Upper lobe of right lung (tissue), 1 donor: ENCODE measurements at places on chromosomes 1 and 21. TPM values are rescaled to one million over a fixed set of nuclear protein-coding genes. Genes with fewer than 3 reads are reported as not detected.

DNA sequence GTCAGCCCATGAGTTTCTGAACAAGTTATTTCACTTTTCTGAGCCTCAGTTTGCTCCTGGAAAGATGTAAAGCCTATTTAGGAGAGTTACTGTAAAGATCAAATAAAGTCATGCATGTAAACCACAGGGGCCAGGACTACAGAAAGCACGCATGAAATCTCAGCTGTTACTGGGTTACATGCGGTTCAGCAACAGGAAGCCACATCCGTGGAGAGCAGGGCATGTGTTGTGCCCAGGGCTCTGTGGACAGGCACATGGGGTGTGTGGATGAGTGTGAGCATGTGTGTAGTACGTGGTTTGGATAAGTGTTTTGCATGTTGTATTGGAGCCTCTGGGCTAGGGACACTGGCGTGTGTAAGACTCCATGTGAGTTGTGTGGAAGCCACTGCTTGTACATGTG lies 2.2 kb upstream of the EPHA2 start:
- no peak for DNase-seq

DNA sequence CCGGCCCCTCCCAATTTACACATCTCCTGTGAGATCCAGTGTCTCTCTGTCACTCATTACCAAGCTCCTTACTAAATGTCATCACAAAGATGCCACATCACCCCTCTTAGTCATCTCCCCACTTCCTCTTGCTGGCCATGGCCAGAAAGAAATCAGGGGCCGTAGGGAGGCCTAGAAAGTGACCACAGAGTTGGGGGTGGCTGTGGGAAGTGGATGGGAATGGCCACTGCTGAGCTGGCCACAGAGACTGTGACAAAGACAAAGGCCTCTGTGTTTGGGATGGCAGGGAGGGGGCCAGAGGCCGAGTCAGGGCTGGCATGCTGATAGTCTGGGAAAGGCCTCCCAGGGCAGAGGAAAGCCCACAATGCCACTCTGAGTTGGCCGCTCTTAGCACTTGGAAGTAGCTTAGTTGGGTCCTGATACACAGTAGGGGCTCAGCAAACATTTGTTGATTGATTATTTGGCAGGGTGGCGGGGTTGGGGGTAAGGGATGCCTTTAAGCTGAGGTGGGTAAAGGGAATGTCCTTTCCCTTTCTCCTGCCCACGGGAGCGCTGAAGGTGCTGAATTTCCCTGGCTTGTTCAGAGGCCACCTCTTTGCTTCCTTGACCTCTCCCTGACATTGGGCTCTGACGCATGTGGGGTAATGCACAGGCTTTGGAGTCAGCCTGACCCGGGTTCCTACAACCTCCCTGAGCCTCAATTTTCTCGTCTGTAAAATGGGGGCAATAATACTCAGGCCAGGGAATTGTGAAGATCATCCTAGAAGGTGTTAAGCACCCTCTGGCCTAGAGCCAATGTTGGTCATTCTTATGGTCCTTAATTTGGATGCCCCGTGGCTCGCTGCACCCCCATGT lies 13.2 kb downstream of the NAV1 start:
- DNase-seq = no peak

- DNase-seq = no peak
Observed at GRCh38 chr1:232574889-232575762, 54.8 kb downstream of the SIPA1L2 start.

DNA sequence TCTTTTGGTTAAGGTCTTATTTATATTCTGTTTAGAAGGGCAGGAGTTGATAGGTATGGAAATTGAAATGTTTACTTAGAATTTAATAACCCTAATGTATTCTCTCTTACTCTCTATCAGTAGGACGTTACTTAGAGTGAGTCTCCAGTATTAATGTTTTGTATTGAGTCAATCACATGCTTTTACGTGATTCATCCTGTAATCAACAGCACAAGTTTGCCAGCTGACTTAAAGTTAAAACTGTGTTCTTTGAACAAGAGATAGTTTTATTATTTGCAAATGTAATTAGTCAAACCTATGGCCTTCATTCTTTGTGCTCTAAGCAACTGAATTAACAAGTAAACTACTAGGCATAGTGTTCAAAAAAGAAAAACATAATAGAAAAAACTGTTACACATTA lies 57.3 kb downstream of the PKN2 start:
- no peak for DNase-seq

GRCh38 chr1:242447689-242448088 lies 76.8 kb downstream of the PLD5 start:
- no peak for DNase-seq

DNA sequence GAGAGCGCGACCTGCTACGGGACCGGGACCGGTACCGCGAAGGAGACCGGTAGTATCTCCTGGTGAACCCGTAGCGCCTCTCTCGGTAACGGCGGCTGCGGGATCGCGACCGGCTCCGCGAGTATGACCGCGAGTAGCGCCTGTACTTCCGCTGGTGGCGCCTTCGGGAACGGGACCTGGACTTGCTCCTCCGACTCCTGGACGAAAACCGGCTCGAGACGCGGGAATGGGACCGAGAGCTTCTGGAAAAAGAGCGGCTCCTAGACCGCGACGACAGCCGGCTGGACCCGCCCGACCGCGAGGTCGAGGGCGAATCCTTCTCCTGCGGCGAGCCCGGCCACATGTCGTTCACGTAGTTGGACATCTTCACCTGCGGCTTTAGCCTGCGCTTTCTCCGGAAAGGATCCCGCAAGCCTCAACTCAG lies 642 bp downstream of the RSRP1 start:
- peak; percentile 73 for DNase-seq

- no peak for DNase-seq
Observed at GRCh38 chr1:20078171-20078651, 8.2 kb downstream of the PLA2G5 start.

GRCh38 chr1:172447641-172448040 lies 3.8 kb upstream of the PIGC start:
- DNase-seq = no peak

- no peak for DNase-seq
Observed at GRCh38 chr21:37580666-37581065, 214.1 kb downstream of the DYRK1A start.

GRCh38 chr1:72918940-72919339 lies 636.6 kb upstream of the NEGR1 start:
- DNase-seq = no peak

DNA sequence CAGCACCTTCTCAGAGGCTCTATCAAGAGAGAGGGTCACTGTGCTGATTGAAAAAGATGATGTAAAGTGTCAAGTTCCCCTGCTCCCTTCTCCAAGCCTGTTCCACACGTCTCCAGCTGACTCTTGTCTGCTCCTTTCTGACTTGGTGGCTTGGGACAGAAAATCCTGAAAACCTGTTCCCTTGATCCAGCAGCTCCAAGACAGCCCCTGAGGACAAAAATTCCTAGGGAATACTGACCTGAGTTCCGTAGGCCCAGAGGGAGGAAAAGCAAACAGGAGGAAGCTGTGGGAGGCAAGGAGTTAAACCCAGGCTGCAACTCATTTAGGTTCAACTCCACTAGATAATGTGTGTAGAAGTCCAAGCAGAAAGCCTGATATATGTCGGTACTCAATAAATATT lies 42.1 kb upstream of the ATP2B4 start:
- no peak for DNase-seq

- peak; percentile 44 for DNase-seq
Observed at GRCh38 chr1:234746798-234747196, 136.8 kb upstream of the IRF2BP2 start.

- DNase-seq = peak; percentile 71
Observed at GRCh38 chr1:94773931-94774422, 46.2 kb upstream of the SLC44A3 start.

- DNase-seq = no peak
Observed at GRCh38 chr1:153058826-153059784, 1.8 kb upstream of the SPRR2A start.

DNA sequence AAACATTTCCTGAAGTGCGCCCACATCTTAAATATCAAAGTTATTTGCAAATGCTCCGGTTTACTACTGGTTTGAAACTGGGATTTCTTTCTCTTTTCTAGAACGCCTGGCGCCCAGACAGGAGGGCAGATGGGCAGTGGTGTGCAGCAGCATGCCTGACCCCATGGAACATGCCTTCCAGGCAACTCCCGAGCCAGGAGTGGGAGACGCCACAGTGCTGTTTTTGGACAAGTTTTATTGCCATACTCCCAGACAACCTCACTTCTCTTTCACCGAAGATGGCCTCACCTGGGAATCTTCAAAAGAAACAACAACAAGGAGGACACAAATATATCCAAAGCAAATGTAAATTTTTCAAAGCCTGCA lies 21.5 kb downstream of the UBE2G2 start:
- no peak for DNase-seq

- no peak for DNase-seq
Observed at GRCh38 chr1:116324411-116324810, 48.6 kb upstream of the ATP1A1 start.

GRCh38 chr1:36894824-36895223 lies 139.5 kb downstream of the GRIK3 start:
- DNase-seq = no peak

DNA sequence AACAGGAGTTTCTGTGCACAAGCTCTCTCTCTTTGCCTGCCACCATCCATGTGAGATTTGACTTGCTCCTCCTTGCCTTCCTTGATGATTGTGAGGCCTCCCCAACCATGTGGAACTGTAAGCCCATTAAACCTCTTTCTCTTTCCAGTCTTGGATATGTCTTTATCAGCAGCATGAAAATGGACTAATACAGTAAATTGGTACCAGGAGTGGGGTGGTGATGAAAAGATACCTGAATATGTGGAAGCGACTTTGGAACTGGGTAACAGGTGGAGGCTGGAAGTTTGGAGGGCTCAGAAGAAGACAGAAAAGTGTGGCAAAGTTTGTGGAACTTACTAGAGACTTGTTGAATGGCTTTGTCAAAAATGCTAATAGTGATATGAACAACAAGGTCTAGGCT lies 69.1 kb upstream of the VANGL1 start:
- no peak for DNase-seq

DNA sequence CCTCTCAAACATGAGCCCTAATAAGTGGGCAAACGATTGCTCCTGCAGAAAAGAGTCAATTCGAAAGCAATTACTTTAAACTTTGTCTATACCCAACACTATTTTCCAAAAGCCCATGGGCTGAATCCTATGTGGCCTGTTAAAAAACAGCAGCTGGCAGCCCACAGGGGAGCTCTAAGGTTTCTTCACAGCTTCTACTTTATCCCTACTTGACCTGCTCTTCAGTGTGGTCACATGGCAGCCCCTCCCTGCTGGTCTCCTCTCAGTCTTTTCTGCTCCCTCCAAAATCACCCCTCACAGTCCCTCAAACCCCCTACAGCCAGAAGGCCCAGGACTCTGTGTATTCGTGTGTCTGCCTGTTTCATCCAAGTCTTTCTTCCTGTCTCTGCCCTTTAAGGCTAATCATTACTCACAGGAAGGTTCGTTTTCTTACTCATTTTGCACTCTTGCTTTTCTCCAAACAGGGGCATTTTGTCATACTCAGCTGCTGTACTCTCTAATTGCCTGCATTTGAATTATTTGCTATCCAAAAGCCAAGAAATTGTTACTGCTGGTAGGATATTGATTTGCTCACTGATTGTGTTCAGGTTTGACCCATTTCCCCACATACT lies 62.4 kb upstream of the FAM3B start:
- DNase-seq = no peak

- no peak for DNase-seq
Observed at GRCh38 chr1:29973406-29973805, 737.1 kb downstream of the PTPRU start.

GRCh38 chr1:40710581-40711315 lies 19.2 kb downstream of the NFYC start:
- no peak for DNase-seq

GRCh38 chr1:98001764-98002163 lies 80.9 kb upstream of the DPYD start:
- no peak for DNase-seq

- DNase-seq = no peak
Observed at GRCh38 chr1:197770243-197770642, 5.0 kb downstream of the DENND1B start.

GRCh38 chr1:53331446-53332185 lies 3.7 kb upstream of the LRP8 start:
- peak; percentile 32 for DNase-seq

- DNase-seq = no peak
Observed at GRCh38 chr1:20058531-20058930, 11.5 kb upstream of the PLA2G5 start.

DNA sequence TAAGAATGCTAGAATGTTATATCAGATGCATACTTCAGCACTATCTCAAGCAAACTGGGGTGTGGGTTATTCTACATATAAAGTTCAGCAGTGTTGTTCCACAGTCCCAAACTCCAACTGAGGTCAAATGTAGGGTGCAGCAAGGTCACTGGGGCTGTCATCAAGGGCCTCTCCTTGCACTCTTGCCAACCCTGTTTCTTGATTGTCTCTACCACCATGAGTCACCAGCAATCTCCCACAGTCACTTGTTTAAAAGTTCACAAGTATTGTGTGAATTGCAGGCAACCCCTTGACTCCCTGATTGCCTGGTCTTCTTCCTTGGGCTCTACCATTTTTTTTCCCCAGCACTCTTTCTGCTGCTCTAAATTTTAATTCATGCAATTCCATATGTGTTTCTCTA lies 10.6 kb downstream of the METTL18 start:
- DNase-seq = no peak

DNA sequence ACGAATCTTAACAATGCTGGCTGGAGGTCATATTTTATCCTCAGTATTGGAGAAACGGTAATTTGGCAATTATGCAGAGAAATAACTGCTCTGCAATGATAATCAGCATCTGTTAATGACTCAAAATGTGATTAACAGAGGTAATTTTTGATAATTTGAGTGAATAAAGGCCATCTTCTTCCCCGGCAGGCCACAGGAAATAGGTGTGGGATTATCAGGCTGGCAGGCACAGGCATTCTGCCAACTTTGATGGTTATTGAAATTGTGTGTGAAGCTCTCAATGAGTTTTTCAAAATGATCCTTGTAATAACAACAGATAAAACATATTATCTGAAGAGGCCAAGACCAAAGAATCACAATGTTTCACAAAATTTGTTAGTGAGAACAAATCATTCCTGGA lies 309.0 kb downstream of the PTGER3 start:
- DNase-seq = no peak

GRCh38 chr1:62539028-62539447 lies 58.3 kb upstream of the ANGPTL3 start:
- DNase-seq = no peak

GRCh38 chr1:19257178-19257914 lies 5.7 kb downstream of the MRTO4 start:
- DNase-seq = peak; percentile 79

- no peak for DNase-seq
Observed at GRCh38 chr1:160795951-160796383, at the start of gene LY9. TSS of gene LY9 (plus strand) at chr1:160796174. CDS start at chr1:160796188, 14 bp downstream.

The ANGPTL1 gene
- total RNA-seq = 9.3 TPM

The CFHR1 gene
- not detected for total RNA-seq

The ASPM gene
- total RNA-seq = 0.46 TPM

The DMRTA2 gene
- total RNA-seq = not detected

The NTRK1 gene
- total RNA-seq = 1.2 TPM

The FCAMR gene
- not detected for total RNA-seq

The DLGAP3 gene
- total RNA-seq = 0.35 TPM

The FMO3 gene
- 22.7 TPM for total RNA-seq

The CAMK2N1 gene
- total RNA-seq = 73.6 TPM

The RGS8 gene
- not detected for total RNA-seq

The CD53 gene
- total RNA-seq = 171 TPM

The ALX3 gene
- total RNA-seq = not detected

The SORT1 gene
- total RNA-seq = 183 TPM

The ADAMTS5 gene
- total RNA-seq = 3.2 TPM

The SLC16A4 gene
- total RNA-seq = 15.9 TPM

The MROH9 gene
- total RNA-seq = not detected
